ENCODE measurements at places on chromosomes 4 and X.

DNA sequence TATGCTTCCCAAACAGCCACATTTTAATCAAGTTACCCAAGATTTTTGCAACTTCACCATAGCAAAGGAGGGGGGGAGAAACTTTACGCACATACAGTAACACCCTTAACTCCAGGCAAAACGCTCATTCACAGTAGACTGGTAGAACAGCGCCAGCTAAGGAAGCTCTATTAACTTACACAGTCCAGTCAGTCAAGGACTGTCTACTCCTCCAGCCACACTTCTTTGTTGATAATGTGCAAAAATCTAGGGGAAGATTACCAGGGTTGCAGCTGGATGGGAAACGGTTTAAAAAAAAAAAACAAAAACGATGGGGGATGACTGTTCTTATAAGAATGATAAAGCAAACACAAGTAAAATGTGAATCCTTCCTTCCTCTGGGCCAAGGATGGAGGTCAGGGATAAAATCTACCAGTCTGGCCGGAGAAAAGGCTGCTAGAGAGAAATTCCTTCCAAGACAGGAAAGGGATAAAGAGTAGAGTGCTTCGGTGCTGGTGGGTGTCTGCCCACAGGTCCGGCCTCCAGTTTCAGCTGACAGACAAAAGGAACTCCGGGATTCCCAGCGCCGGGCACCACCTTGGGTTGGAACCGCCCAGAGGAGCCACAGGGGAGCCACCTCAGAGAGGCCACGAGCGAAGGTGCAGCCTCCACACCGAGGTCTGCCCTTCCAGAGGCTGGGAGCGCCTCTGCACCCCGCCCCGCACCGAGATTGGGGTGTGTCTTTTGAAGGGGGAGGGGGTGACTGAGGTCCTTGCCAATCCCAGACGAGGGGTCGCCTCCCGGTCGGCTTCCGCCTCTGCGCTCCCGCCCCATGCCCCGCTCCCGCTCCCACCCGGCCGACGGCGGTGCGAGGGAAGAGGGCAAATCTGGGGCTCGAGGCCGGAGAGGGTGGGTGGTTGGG is 811 bp downstream of the ANKRD50 start:
- peaks cover 15% of the 10 kb centered on the region for H3K36me3 ChIP-seq
- no peaks in the 10 kb centered on the region for H3K27me3 ChIP-seq
- no peak overlapping the region for H3K27ac ChIP-seq
- DNase-seq, result peak; percentile 84
- peaks cover 2% of the 10 kb centered on the region for H3K4me1 ChIP-seq

DNA sequence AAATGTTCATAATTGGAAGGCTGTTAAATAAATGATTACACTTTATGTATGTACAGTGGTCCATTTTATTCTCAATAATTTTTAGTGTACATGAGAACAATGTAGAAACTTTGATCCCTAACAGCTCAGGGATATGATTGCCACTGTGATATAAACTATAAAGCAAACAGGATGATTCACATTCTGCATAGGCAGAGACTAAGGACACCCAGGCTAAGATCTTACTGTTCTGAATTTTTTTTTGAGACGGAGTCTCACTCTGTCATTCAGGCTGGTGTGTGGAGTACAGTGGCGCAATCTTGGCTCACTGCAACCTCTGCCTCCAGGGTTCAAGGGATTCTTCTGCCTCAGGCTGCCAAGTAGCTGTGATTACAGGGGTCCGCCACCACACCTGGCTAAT is 186.6 kb downstream of the PDGFC start:
- H3K27ac ChIP-seq, result no peak overlapping the region
- H3K27me3 ChIP-seq, result no peaks in the 10 kb centered on the region
- DNase-seq, result no peak
- no peaks in the 10 kb centered on the region for H3K36me3 ChIP-seq

DNA sequence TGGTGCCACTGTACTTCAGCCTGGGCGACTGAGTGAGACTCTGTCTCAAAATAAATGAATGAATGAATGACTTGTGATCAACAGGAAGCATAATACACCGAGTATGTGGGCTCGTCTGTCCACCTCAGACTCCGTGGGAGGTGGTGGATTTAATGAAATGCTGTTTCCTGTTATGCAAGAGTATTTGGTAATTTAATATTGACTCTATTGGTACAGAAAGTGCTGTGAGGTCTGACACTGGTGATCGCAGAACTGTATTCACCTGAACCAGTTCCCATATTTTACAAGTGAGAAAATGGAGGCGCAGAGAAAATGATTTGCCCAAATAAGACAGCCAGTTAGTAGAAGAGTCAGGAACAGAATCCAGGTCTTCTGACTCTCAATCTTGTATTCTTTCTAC is 423.3 kb downstream of the RAPGEF2 start:
- H3K27me3 ChIP-seq, result no peaks in the 10 kb centered on the region
- no peak overlapping the region for H3K27ac ChIP-seq
- no peak for DNase-seq
- H3K4me3 ChIP-seq, result no peak overlapping the region

GRCh38 chr4:64670647-64671046 is 261.4 kb upstream of the TECRL start:
- H3K27ac ChIP-seq, result no peak overlapping the region
- DNase-seq, result no peak
- peaks cover 7% of the 10 kb centered on the region for H3K36me3 ChIP-seq

DNA sequence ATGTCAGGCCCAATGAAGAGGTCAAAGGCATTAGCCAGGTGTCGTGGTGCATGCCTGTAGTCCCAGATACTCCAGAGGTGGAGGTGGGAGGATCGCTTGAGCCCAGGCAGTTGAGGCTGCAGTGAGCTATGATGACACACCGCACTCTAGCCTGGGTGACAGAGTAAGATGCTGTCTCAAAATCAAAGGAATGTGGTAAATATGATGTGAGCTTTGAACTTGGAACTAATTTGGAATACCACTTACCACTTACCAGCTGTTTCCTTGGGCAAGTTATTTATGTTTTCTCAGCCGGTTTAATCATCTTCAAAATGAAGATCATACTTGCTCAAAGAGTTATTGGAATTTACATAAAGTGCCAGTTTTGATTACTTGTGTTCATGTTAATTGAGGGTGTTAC is 23.8 kb upstream of the SEPSECS start:
- H3K27me3 ChIP-seq, result no peaks in the 10 kb centered on the region
- no peak overlapping the region for H3K4me3 ChIP-seq
- no peak overlapping the region for H3K27ac ChIP-seq
- no peaks in the 10 kb centered on the region for H3K4me1 ChIP-seq

DNA sequence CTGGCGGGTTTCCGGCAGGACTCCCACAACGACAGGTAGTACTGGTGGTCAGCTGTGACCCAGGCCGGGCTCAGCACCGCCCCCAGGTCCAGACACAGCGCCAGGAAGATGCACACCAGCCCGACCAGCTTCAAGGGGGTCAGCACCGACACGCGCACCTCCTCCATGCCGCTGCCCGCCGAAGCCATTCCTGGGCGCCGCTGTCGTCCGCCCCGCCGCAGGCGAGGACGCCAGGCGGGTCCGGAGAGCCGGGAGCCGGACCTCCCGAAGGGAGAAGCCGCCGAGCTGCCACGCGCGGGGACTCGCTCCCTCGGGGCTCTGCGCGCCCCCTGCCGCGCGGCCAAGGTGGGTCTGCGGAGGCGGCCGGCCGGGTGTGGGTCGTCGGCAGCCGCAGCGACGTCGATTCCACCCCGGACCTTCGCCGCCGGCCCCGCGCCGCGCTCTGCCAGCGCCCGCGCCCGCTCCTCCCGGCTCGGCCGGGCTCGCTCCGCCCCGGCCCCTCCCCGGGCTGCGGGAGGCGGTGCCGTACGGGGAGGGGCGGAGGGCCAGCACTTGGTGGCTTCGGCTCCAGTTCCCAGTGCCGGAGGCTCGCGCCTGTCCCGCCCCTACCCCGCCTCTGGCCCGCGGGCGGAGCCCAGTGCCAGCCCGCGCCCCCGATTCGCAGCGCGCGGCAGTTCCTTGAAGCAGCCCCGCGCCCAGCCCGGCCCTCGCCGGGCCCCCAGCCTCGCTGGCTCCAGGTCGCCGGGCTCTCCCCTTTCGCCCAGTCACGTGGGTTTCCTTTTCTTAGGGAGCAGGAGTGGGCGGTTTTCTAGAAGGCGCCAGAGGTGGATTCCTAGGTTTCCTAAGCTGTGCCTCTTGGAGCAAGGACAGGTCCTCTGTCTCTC is at the start of gene TMEM47:
Gene TMEM47, minus strand, starts transcription at position 444 of the 884 bp plus-strand sequence. Its CDS starts 256 bp downstream, at position 188.
- no peak within 1 kb of the TSS for H3K27ac ChIP-seq
- no peaks in the 10 kb centered on the region for H3K36me3 ChIP-seq
- DNase-seq, result peak; percentile 97

GRCh38 chr4:94758141-94758699 is 465 bp downstream of the BMPR1B start:
- H3K4me3 ChIP-seq, result peak overlapping the region; percentile 65
- H3K27me3 ChIP-seq, result peaks cover 10% of the 10 kb centered on the region
- H3K27ac ChIP-seq, result no peak overlapping the region
- no peaks in the 10 kb centered on the region for H3K4me1 ChIP-seq

DNA sequence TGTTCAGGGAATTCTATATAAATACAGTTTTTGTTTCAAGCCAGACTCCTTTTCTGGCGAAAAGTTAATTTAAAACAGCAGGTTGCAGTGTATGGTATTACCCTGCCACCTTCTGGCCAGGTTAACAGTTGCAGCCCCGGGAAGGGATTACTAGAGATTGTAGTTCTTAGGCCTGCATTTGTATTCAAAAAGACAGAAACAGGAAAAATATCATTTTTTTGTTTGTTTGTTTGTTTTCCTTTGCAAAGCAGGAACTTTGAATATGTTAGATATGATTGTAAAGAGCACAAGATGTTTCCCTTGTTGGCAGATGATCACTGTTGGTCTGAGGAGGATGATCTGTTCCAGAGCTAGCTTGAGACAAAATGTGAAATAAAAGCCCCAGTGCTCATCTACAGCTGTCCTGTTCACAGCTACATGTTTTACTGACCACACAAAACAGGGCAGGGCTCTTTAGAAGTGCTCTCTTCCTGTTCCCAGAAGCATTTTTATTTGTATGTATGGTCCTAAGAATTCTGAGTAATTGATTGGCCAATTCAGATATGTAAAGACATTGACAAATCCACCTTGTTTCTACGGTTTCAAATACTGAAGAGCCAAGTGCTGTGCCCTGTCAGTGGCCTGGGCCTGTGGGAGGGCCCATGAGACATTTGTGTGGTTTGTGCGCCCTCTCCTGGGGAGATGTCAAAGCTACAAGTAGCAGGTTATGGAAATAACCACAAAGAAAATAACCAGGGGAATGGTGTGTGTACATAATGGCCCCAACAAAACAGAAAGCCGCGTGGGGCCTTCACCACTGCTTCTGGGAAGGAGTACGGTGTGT is 57.9 kb downstream of the CLDN22 start:
- no peaks in the 10 kb centered on the region for H3K4me1 ChIP-seq
- peaks cover 26% of the 10 kb centered on the region for H3K36me3 ChIP-seq
- no peak overlapping the region for H3K27ac ChIP-seq
- peak; percentile 76 for DNase-seq

- no peak for DNase-seq
- H3K27me3 ChIP-seq, result no peaks in the 10 kb centered on the region
- no peak overlapping the region for H3K27ac ChIP-seq
- no peaks in the 10 kb centered on the region for H3K4me1 ChIP-seq
- no peaks in the 10 kb centered on the region for H3K36me3 ChIP-seq
- no peak overlapping the region for H3K4me3 ChIP-seq
Observed at GRCh38 chr4:89204624-89205023, 93.3 kb downstream of the TIGD2 start.

DNA sequence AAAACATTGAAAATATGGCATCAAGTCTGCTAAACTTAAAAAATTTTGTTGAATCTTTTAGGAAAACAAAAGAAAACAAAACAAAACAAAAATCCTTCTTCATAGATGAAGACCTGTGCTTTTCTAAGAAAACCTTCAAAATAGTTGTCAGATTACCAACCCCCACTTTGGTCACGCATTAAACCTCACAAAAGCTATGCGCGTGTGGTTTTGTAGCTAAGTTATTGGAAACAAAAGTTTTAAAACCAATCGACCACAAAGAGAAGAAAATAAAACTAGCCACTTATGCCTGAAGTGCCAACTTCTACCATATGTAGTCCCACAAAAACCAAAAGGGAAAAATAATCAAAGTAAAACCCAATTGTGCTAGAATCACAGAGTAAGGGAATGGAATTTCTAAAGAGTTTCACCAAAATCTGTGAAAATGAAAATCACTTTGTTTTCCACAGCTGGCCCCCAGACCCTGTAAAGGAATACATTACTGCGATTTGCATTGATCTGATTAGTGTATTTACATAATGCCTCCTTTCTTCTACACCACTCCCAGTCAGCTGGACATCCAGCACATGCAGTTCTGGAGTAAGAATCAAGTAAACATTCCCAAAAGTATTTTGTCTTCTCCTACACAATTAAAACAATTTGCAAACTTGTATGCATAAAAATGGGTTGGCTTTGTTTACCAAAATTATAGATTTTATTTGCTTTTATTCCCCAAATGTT is 330.1 kb upstream of the DKK2 start:
- H3K4me3 ChIP-seq, result no peak overlapping the region
- DNase-seq, result no peak
- H3K36me3 ChIP-seq, result no peaks in the 10 kb centered on the region
- no peak overlapping the region for H3K27ac ChIP-seq
- no peaks in the 10 kb centered on the region for H3K4me1 ChIP-seq

- no peaks in the 10 kb centered on the region for H3K27me3 ChIP-seq
- H3K4me3 ChIP-seq, result no peak overlapping the region
- H3K36me3 ChIP-seq, result peaks cover 8% of the 10 kb centered on the region
- H3K27ac ChIP-seq, result no peak overlapping the region
- H3K4me1 ChIP-seq, result no peaks in the 10 kb centered on the region
- DNase-seq, result no peak
Observed at GRCh38 chr4:151573945-151574344, 165.0 kb downstream of the FHIP1A start.
